ENCODE measurements at places on chromosomes 5 and 9.

- DNase-seq, result no peak
Measured at GRCh38 chr5:36585701-36586100, 20.7 kb upstream of the SLC1A3 start.

DNA sequence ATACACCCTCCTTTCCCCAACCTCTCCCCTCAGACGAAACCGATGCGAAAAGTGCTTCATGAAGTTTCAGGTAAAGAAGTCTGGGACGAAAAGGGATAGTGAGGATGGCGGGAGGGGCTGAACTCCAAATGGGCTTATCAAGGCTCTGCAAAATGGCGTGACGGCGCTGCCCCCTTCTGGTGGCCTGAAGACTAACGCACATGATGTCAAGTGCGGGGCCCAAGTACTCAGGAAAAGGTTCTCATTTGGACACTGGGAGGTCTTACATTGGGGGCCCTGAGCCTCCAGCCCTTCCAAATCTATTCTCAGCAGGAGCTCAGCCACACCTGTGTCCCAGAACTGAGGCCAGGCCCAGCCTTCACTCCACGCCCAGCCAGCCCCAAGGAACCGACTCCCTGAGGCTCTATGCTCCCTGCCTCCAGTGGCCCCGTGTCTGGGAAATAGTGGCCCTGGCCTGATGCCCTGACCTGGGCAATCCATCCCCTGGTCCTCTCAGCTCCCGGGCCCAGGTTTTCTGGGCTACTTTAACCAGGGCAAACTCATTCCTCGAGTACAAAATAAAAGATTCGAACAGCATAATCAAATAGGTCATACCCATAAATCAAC is 119.9 kb downstream of the KCNIP1 start:
- no peak for DNase-seq

- no peak for DNase-seq
Measured at GRCh38 chr5:149561848-149562247, 10.6 kb upstream of the CSNK1A1 start.

GRCh38 chr5:154465169-154465568 is 12.9 kb downstream of the HAND1 start:
- no peak for DNase-seq

DNA sequence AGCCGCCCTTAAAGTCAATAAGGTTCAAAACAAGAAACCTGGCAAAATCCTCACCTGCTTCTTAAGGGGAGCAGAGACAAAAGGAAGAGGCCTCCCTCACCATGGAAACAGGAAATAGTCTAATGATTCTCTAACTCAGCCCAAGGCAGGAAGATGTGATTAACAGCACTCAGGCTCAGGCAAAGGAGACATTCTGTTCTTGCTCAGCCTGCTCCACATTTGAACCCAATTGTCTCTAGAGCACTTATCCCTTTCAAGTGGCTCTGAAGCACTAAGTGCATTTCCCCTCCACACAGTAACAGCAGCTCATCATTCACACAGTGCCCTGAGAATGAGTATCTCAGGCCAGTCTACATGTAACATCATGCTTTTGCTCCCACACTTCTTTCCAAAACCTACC is 72.3 kb downstream of the NIPSNAP3B start:
- DNase-seq, result peak; percentile 84
